ENCODE measurements at places on chromosomes 2 and 18.

DNA sequence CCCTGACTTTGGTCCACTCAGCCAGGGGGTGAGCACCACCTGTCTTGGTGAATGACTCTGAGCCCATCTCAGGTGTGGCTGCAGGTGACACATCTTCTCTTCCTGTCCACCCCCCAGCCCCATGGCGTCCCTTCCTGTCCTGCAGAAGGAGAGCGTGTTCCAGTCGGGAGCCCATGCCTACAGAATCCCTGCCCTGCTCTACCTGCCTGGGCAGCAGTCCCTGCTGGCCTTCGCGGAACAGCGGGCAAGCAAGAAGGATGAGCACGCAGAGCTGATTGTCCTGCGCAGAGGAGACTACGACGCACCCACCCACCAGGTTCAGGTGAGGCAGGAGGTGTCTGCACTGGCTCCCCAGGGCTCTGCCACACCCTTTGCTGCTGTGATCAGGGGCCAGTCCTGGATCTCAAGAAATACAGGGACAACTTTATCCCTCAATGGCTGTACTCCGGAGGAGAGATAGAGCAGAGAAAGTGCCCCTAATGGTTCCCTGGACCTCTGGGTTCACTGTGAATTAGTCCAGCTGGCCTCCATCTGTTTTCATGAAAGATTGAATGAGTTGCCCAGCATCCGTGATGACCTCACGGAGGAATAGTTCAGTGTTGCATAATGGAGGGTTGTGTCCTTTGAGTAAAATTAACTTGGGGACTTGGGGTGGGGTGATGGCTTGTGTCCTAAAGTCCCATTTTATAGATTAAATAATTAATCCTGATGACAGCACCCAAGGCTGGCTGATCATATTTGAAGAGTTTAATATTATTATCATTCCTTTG is at the start of gene NEU2:
NEU2 (plus strand) TSS at position 122 of the 770 bp plus-strand sequence; CDS start at position 122, 0 bp downstream.
- no peak for DNase-seq

DNA sequence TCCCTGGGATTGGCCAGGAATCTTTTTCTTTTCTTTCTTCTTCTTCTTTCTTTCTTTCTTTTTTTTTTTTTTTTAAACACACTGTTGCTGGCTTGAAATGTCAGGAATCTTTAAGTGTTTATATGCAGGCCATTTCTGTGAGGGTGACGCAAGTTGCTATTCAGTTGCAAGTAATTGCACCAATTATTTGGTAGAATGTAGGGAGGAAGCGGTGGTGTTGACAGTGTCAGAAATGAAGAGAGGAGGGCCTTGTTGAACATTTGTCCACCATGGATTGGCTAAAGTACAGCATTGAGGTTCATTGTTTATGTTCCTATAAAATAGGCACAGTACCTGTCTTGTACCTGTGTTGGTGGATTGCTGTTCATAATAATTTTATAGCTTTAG is 6.5 kb downstream of the RPIA start:
- DNase-seq = no peak

DNA sequence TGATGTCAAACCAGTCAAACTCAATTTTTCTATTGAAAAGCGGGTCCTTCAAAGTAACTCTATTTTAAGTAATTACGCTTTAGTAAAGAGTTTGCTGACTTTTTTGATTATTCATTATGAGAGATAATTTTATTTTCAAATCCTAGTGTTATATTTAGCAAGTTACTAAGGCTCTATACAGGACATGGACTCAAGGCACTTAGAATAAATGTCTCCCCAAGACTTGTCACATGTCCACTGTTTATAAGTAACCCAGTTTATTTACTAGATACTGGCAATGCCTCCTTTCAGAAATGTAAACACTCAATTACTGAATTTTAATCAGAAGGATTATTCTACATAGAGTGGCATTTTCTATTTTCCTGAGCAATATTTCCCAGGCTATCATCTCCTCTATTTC is 638.1 kb downstream of the ERBB4 start:
- no peak for DNase-seq

GRCh38 chr2:160613466-160614153 is 120.0 kb upstream of the RBMS1 start:
- DNase-seq = peak; percentile 82

- no peak for DNase-seq
These were observed 108.7 kb downstream of the UXS1 start for GRCh38 chr2:106085181-106085940.

DNA sequence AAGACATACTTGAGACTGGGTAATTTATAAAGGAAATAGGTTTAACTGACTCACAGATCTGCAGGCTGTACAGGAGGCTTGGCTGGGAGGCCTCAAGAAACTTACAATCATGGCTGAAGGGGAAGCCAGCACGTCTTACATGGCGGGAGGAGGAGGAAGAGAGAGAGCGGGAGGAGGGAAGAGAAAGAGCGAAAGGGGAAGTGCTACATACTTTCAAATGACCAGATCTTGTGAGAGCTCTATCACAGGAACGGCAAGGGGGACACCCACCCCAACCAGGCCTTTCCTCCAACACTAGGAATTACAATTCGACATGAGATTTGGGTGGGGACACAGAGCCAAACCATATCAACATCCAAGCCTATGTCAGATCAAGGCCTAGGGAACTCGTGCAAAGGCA is 24.2 kb downstream of the MYL12B start:
- no peak for DNase-seq

DNA sequence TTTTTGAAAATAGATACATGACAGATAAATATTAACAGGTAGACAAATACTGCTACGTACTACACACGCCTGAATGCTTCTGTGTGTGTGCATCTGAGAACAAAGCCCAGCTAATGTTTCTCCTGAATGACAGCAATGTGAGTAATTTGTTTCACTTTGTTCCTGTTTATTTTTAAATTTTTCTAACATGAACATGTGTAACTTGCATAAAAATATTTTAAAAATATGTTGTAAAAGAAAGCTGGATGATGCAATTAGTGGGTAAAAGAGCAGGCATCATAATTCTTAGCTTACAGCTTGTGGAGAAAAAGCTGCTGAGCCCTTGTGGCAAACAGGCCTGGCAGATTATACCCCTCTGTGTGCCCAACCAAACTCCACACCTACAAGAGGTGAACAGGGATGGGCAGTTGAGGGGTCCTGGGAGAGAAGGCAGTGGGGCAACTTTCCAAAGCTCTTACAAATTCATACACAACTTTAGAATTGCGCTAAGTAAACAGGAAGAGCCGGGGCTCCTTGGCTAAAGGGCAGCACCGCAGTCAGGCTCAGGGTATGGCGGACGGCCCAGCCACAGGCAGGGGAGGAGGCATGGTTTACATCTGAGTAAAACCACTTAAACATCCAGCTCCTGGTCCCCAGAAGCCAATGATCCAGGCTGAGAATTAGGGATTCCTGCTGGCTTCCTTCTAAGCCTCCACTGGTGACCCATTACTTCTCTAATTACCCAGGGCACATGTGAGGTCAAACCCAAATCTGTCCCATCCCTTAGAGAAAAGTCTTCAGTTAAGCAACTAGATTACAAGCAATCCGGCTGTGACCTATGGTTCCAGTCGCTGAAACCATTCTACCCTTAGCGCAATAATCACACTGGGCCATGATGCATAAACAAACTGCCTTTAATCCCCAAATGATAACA is 14.0 kb downstream of the PXDN start:
- peak; percentile 57 for DNase-seq

DNA sequence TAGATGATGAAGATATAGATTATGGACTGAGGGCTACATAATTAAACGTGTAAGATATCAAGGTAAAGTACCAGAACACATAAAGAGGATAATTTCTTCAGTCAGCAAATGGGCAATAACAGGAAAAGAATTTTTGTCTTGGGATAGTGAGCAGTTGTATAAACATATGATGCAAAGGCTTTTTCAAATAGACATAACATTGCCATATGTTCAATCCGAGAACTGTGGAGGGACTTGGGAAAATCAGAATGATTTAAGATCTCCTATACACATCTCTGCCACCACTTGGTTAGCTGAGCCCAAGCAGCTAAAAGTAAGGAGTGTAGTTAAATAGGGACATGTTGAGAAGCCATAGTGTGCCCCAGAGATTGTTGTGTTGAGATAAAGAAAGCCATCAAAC is 287.6 kb upstream of the ZNF521 start:
- no peak for DNase-seq

- no peak for DNase-seq
These were observed 65.6 kb downstream of the HS1BP3 start for GRCh38 chr2:20585359-20585709.

- no peak for DNase-seq
These were observed 27.2 kb downstream of the ALPK2 start for GRCh38 chr18:58601468-58602266.

DNA sequence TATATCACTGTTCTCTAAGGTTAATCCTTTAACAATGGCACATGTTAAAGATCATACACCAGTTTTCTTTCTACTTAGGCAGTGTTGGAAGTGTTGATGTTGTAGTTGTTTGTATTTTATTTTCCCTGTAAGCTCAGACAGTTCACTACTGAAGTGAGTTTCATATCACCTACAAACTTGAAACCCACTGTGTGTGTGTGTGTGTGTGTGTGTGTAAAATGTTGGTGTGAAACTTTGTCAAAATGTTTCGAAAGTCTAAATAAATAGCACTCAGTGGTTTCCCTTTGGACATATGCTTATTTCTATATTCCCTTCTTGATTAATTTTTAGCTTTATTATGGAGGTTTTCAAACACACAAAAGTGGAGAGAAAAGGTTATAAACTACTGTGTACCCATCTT is 79.8 kb upstream of the CAVIN2 start:
- DNase-seq = no peak

GRCh38 chr2:224102991-224103390 is 63.9 kb upstream of the SERPINE2 start:
- DNase-seq = no peak

DNA sequence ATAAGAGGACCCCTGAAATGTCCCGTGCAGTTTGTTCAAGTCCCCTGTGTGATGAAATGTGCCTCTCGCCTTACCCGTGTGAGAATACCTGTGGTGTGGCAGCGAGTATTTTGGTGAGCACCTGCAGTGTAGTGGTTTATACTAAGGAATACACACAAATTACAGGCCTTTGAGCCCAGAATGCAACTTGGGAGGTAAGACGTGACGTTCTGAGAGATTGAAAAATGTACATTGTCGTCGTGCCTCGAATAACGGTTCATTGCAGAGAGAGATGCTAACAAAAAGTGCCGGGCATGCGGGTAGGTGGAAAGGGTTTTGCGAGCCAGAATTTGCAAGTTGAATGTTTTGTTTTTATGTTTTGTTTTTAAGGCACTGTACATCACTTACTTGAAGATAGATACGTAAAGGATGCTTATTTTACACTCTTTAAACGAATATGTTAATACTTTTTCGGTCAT is 867 bp downstream of the RBBP8 start:
- no peak for DNase-seq

GRCh38 chr2:58039170-58039611 is 7.4 kb upstream of the VRK2 start:
- no peak for DNase-seq

DNA sequence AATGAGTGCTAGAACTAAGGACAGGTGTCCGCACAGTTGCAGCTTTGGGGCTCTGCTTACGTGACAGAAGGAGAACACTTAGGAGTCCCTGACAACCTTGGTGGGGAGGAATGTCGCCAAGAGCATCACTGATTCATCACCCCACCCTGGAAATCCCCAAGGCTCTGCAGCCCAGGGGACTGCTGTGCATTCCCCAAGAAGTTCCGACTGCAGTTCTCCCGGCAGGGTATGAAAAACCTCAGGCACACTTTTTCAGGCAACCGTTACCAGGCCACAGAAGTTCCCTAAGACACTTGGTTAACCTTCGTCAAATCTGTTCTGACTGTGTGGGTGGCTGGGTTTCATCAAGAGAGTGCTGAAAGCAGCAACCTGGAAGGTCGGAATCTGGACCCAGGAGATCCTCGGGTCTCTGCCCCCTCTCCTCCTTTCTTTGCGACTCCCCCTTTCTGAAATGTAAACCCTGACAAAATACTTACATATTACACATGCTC is 192.1 kb upstream of the CXCR4 start:
- DNase-seq = peak; percentile 87

DNA sequence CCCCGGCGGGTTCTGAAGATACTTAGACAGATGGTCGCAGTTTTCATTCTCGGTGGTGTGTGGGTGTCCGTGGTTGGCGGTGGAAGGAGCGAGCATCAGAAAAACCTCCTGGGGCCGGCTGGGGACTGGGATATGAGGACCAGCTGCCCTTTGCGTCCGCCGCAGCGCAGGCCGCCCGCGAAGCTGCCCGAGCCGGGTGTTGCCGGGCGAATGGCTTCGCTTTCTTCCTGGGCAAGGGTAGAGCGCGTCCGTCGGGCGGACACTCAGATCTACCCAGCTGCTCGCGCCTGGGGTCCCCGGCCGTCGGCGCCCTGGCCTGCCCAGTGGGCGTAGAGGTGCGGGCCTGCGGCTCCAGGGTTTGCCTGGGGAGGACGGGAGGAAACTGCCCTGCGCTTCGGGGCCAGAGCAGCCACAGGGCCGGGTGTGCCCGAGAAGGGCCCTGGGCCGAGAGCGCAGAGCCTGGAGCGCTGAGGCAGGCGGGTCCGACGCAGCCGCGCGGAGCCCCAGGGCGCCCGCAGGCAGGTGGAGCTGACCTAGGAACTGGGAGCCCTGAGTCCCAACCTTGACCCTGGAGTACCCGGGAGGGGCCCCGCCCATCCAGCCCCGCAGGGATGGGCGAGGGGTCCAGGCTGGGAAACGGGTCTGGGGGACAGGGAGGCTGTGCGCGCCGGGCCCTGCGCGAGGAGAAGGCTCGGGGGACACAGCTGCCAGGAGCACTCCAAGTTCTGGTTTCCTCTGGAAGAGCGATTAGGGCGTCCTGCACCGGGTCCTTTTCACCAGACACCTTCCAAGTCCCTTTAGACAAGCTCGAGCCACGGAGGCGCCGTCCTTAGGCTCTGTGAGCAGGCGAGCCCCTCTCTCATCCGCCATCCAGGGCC is 1.3 kb downstream of the TWIST2 start:
- DNase-seq = no peak

DNA sequence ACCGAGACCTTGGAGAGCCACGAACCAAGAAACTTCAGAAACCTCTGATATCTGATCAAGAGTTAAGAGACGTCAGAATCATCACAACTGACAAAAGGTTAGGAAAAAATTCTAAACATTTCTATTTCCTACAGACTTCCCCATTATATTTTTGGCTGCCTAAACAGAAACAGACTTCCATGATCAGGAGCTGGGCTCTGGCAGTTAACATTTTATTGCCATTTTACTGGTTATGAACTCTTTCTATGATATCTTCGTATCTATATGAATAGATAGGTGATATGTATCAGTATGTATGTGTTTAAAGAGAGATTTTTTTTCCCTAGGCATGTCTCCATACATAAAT is 31.1 kb upstream of the PPP1R1C start:
- DNase-seq = no peak

DNA sequence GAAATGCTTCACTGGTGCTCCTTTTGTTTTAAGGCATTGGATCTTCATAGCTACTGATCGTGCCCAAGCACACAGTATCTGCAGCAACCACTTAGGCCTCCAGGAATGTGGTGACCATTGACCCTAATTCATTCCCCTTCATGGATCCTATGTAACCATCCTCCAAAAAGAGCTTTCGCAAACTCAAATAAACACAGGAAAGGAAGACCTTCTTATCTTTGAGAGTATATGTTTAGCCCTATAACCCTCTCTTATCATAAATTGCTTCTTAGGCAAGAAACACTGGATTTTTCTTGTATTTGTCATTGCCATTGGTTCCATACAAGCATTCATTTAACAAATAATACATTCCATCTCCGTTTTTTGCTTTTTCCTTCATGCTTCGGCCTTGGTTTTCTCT is 4.1 kb upstream of the TTR start:
- no peak for DNase-seq

GRCh38 chr2:95058466-95058988 is 33.0 kb downstream of the MAL start:
- no peak for DNase-seq
